ENCODE measurements at places on chromosomes 4 and X.

DNA sequence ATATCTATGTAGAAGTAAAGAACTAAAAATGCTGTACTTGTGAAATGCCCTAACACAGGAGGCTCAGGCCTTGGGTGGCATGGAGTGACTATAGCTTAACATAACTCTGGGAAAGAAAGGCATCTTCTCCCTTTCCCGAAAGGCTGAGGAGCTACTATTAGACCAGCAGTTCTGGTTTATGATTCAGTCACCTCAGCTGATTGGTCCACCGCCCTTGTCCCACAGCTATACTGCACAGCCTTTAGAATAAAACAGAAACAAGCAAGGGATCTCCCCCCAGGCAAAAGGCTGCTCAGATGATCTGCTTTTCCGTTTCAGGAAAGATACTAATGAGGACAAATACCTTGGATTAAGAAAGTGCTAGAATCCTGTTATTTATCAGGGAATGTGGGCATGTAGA is 171.3 kb downstream of the SNCA start:
- no peak for DNase-seq

DNA sequence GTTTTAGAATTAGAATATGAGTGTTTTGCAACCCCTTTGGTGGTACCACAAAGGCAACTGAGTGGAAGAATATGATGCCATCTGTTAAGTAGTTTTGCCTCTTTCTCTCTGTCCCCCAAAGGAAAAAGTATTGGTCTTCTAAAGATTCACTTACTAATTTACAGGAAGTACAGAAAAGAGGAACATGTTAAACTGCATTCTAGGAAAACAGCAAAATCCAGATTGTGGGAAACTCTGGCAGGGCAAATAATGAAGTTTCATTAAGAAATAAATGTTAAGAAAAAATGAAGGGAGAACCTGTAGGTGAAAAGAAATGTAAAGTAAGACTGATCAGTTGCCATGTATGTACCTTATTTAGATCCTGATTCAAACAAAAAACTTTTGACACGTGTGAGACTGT is 39.3 kb downstream of the NSUN7 start:
- DNase-seq = no peak

- no peak for DNase-seq
Measured at GRCh38 chr4:112916868-112917267, 132.6 kb upstream of the ANK2 start.

DNA sequence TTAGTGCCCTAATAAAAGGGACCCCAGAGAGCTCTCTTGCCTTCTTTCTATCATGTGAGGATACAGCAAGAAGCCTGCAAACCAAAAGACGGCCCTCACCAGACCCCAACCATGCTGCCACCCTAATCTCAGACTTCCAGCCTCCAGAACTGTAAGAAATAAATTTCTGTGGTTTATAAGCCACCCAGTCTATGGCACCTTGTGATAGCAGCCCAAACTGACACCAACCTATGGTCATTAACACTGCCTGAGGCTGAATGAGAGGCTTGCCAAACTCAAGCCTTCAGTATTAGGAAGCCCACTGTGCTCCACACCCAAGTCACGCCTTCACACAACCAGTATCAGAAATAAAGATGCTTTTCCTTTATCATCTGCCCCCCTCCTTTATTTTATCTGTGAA is 127.3 kb upstream of the KLF3 start:
- DNase-seq = no peak

DNA sequence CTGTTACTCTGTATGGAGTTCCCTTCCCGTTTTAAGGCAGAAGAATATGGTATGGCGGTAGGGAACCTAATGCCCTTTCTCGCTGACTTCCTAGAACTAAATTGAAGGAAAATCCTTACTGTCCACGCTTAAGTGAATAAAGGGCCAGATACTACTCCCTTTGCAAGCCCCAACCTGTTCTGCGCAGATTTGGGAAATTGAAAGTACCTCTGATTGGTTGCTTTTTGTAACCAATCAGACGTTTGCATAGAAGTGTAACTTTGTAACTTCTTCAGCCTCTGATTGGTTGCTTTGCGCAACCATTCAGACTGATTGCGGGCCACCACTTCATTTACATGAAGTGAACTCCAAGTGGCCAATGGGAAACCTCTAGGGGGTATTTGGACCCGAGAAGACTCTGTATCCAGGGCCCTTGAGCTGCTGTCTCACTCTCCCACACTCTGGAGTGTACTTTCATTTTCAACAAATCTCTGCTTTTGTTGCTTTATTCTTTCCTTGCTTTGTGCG is 1.2 kb upstream of the TMEM33 start:
- no peak for DNase-seq

- DNase-seq = no peak
Measured at GRCh38 chr4:25904748-25905082, 9.3 kb upstream of the SMIM20 start.

DNA sequence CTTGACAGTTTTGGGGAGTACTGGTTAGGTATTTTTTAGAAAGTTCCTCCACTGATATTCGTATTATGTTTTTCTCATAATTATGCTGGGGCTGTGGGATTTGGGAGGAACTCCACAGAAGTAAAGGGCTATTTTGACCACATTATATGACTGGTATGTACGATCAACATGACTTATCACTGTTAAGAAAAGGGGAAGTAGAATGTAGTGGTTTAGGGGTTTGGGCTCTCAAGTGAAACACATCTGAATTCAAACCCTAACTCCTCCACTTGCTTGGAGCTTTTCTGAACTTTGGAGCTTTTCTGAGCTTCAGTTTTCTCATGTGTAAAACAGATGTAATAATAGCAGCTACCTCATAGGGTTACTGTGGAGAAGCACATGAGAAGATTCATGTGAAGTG is 96.4 kb upstream of the C1GALT1C1 start:
- DNase-seq = no peak

GRCh38 chr4:168878623-168879022 is 131.4 kb downstream of the CBR4 start:
- no peak for DNase-seq

DNA sequence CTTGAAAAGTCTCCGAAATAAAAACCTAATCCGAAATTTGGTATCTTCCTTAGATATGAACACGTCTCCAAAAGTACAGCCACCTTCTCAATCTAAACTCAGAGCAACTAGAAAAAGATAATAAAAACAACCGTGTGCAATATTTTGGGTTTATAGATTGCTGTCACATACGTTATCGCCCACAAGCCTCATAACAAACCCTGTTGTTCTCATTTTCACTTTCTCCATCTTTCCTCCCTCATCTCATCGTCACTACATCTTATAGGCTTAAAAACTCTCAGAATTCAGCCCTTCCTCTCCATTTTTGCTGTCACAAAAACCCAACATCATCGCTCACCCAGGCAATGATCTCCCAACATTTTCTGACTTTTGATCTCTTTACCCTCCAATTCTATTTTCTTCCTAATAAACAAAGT is 448 bp upstream of the SCFD2 start:
- DNase-seq = no peak

- no peak for DNase-seq
Measured at GRCh38 chr4:73172161-73172560, 86.4 kb downstream of the ANKRD17 start.

- no peak for DNase-seq
Measured at GRCh38 chrX:4110964-4111363, 397.5 kb upstream of the PRKX start.

DNA sequence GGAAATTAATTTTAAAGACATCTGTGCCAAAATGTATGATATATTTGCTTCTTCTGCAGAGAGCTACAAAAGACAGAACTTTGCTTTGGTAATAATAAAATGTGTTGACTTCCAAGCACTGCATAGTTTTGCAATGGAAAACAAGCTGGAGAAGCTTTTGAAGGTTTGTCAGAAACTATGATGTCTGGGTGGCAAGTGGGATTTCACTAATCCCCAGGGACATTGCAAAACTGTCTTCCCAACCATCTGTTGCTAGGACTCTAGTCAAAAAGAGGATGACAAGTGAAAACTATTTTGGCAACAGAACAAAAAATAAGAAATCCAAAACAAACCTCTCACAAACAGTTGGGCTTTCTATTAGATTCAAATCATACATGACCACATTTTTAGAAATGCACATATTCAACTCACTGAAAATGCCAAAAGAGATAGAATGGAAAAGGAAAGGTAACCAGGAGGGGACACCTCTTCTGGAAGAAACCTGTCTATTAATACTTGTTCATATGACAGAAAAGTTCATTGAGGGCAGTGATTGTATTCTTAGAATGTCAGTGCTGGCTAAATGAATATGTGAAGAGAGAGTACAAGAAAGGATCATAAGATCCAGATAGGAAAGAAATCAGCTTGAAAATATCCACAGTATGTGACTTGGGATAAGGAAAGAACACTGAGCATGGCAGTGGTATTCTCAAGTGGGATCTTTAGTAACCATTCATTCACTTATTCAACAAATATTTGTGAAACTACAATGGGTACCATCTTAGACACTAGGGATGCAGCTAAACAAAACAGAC is 228.0 kb downstream of the RASL11B start:
- no peak for DNase-seq

DNA sequence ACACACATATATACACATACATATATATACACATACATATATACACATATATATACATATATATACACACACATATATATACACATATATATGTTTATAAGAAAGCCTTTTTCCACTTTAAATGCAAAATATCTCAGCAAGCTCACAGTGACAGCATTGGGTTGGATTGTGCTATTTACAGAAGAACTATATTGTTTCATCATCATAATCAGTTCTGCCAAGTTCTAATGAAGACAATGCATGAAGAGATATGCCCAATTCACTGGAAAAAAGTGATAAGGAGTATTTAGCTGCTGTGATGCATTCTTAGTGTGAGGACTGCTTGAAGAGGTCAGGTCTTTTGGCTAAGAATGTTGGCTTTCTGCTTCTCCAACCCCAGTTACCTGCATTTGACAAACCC is 54.4 kb downstream of the RNF150 start:
- no peak for DNase-seq

DNA sequence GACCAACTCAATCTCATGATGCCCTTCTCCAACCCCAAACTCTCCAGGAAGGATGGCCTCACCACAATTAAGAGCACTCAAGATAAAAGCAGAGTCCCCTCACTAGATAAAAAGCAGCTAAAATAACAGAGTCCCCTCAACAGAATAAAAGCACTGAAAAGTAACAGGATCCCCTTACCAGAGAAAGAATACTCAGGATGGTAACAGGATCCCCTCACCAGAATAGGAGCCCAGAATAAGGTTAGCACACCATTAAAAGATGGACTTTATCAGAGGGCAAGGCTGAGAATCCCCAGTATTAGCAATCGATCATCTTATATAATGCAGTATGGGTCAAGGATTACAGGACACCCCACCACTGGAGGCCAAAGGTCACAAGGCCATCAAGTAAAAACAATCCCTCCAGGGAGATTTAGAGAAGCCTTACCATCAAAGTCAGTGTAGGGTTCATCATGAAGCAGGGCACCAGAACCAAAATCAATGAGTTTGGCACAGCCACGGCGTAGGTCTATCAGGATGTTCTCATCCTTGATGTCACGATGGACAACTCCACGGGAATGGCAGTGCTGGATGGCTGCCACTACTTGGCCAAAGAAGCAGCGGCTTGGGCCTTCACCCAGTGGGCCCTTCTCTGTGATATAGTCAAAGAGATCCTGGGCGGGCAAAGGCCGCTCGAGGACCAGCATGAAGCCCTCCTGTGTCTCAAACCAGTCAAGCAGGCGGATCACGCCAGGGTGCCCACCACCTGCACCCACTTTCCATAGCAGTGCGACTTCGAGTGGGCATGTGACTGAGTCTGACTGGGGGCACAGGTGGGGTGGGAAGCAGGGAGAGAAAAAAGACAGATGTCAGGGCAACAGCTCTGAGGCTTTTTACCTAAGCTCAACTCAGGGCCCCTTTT is 3.4 kb upstream of the SLC35A2 start:
- no peak for DNase-seq

GRCh38 chrX:42955349-42955748 is 177.4 kb upstream of the PPP1R2C start:
- DNase-seq = no peak

DNA sequence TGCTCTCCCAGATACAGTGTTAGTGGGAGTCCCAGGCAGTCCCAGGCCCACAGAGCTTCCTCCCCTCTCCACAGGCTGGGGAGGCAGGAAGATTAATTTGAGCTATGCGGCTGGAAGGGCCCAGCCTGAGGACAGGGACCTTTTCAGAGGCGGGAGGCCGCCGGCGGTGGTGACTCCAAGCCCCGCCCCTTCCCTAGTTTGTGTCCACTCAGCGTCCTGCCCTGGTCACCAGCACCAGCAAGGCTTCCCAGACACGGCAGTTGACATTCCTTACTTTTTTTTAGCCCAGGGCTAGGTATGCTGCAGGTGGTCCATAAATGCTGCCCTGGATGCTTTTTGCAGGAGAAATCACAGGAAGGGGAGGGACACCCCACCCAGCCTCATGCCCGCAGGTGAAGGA is 67.7 kb upstream of the LRPAP1 start:
- DNase-seq = no peak

DNA sequence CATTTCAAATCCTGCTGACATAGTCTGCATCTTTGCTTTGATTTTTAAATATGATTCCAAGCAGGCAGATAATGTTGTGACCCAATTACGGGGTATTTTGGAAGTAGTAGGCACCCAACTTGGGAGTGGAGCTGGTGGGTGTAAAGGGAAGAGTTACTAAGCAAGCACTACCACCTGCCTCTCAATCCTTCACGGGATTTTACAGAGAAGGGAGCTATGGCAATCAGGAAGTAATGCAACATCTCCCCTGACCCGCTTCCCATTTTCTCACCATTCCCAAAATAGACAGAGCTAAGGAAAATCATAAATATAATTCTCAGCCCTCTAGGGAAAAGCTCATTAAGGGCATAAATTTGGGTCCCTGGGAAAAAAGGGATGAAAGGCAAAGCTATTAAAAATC is 9.2 kb downstream of the APBB2 start:
- DNase-seq = no peak

GRCh38 chr4:185210102-185210981 is 944 bp downstream of the SNX25 start:
- DNase-seq = no peak

GRCh38 chr4:180363815-180364214 is 1879.4 kb upstream of the TENM3 start:
- DNase-seq = no peak

DNA sequence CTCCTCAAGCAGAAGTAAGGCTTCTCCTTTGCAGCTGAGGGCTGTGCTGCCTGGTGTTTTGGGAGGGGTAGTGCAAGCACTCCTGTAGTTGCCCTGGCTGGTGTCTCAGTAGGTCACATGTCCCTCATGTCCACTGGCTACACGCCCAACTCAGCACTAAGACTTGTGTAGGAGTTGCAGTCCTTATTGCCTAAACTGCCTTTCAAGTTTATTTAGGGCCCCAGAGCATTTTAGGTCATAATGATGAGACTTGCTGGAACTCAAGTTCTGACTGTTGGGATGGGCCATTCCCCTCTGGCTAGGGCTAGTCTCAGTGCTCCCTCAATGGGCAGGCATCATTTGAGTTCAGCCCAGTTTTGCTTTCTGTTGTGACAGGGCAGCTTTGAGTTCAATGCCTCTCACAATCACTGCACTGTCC is 44.1 kb downstream of the PPM1K start:
- DNase-seq = no peak

Measured in activated CD8-positive, alpha-beta memory T cell treated with anti-CD3 and anti-CD28 coated beads for 1 hour (primary cell).